Tibial nerve (tissue), 4 donors: ENCODE measurements at places on chromosomes 4 and X. TPM values are rescaled to one million over a fixed set of nuclear protein-coding genes. Genes with fewer than 3 reads are reported as not detected.

SOWAHD gene
- not detected for total RNA-seq

- no peaks in the 10 kb centered on the region for H3K27me3 ChIP-seq
- DNase-seq: no peak
- no peak overlapping the region for H3K27ac ChIP-seq
- H3K36me3 ChIP-seq: no peaks in the 10 kb centered on the region
- H3K4me1 ChIP-seq: no peaks in the 10 kb centered on the region
- no peak overlapping the region for H3K4me3 ChIP-seq
Measured at GRCh38 chrX:121179972-121180371, 132.6 kb downstream of the GLUD2 start.

DNA sequence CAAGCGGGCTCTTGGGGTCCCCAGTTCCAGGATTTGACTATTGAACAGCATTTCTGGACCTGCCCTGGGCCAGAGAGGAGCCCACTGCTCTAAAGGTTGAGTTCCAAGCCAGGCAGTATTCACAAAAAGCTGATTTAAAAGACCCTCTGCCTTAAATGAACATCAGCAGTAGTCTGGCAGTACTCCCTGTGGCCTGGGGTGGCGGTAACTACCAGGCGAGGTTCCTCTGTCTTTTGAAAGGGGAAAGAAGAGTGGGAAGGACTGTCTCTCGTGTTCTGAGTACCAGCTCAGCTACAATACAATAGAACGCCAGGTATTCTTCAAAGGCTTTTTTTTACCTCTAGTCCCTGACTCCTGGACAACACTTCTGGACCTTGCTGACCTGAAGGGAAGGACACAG lies 456.4 kb upstream of the TEX13C start:
- no peaks in the 10 kb centered on the region for H3K4me1 ChIP-seq
- H3K27ac ChIP-seq: no peak overlapping the region
- no peak overlapping the region for H3K4me3 ChIP-seq
- no peaks in the 10 kb centered on the region for H3K27me3 ChIP-seq
- DNase-seq: no peak

GRCh38 chr4:181245326-181245725 lies 997.9 kb upstream of the TENM3 start:
- H3K4me3 ChIP-seq: no peak overlapping the region
- no peaks in the 10 kb centered on the region for H3K36me3 ChIP-seq
- no peak overlapping the region for H3K27ac ChIP-seq
- no peaks in the 10 kb centered on the region for H3K4me1 ChIP-seq

SYTL5 gene
- 0.44 TPM for total RNA-seq

GRCh38 chr4:8001564-8002355 lies 62.1 kb upstream of the AFAP1 start:
- no peak overlapping the region for H3K4me3 ChIP-seq
- no peaks in the 10 kb centered on the region for H3K4me1 ChIP-seq
- no peak for DNase-seq
- no peak overlapping the region for H3K27ac ChIP-seq
- no peaks in the 10 kb centered on the region for H3K36me3 ChIP-seq

PCSK1N gene
- total RNA-seq: 21.8 TPM

- H3K27ac ChIP-seq: no peak overlapping the region
- DNase-seq: no peak
- no peaks in the 10 kb centered on the region for H3K36me3 ChIP-seq
- H3K4me3 ChIP-seq: no peak overlapping the region
- H3K27me3 ChIP-seq: no peaks in the 10 kb centered on the region
Measured at GRCh38 chrX:135185795-135186443, 14.7 kb upstream of the CT55 start.

DNA sequence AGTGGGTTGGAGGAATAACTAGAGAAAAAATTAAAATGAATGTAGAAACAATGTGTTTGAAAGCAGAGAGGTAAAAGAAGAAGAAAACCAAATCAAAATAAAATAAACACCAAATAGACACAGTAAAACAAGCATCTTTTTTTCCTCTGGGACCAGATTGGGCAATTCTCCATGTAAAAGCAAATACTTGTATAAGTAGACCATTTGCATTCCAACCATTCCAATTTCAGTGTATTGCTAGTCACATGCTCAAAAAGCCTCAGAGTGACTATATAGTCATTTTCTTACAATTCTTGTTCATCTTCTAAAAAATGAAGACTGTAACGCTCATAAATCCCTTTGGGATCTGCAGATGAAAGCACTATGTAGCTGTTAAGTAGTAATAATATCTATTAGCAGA lies 969.5 kb downstream of the PCDH18 start:
- H3K27ac ChIP-seq: no peak overlapping the region
- no peaks in the 10 kb centered on the region for H3K36me3 ChIP-seq

RAB9A gene
- 29.4 TPM for total RNA-seq

GRCh38 chr4:1512738-1513660 lies 106.8 kb upstream of the NKX1-1 start:
- H3K4me3 ChIP-seq: peak overlapping the region; percentile 47
- H3K36me3 ChIP-seq: no peaks in the 10 kb centered on the region
- no peaks in the 10 kb centered on the region for H3K4me1 ChIP-seq

GRCh38 chr4:168221301-168221700 lies 97.3 kb downstream of the DDX60 start:
- no peaks in the 10 kb centered on the region for H3K4me1 ChIP-seq
- H3K4me3 ChIP-seq: no peak overlapping the region
- peak; percentile 9 for DNase-seq
- peaks cover 90% of the 10 kb centered on the region for H3K36me3 ChIP-seq

- H3K4me3 ChIP-seq: no peak overlapping the region
- H3K27ac ChIP-seq: no peak overlapping the region
- no peaks in the 10 kb centered on the region for H3K27me3 ChIP-seq
- no peak for DNase-seq
Measured at GRCh38 chr4:155757745-155758265, 1.0 kb upstream of the GUCY1B1 start.

DNA sequence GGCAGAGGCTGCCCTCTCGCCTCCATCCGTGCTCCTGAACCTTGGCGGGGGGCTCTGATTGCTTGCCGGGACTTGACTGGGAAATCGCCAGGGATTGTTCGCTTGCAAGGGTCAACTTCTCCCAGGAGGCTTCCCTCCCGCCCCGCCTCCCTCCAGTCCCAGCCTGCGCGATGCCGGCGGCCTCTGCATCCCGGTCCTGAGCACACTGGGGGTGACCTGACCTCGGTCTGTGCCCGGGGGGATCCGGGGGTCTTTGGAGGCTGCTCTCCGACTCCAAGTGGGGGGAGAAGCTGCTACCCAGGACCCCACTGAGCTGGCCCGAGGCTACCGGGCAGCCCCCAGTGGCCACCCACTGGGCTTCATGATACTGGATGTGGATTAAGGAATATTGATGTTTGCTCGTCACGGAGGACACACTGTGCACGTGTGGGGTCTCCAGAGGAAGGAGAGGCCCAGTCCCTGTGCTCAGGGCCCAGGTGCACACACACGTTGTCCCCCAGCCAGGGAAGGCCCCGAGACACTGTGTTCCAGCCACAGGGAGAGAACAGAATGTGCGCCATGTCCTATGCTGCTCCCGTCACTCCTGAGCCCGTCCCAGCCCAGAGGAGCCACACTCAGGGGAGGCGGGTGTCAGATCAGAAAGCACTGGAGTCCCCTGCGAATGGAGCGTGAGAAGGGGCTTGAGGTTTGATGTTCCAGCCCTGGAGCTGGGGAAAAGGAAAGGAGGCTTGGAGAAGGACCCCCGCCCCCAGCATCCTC lies 55.9 kb upstream of the NKX1-1 start:
- no peak overlapping the region for H3K27ac ChIP-seq
- H3K4me3 ChIP-seq: no peak overlapping the region
- no peaks in the 10 kb centered on the region for H3K36me3 ChIP-seq
- peaks cover 61% of the 10 kb centered on the region for H3K27me3 ChIP-seq

BRS3 gene
- not detected for total RNA-seq

DNA sequence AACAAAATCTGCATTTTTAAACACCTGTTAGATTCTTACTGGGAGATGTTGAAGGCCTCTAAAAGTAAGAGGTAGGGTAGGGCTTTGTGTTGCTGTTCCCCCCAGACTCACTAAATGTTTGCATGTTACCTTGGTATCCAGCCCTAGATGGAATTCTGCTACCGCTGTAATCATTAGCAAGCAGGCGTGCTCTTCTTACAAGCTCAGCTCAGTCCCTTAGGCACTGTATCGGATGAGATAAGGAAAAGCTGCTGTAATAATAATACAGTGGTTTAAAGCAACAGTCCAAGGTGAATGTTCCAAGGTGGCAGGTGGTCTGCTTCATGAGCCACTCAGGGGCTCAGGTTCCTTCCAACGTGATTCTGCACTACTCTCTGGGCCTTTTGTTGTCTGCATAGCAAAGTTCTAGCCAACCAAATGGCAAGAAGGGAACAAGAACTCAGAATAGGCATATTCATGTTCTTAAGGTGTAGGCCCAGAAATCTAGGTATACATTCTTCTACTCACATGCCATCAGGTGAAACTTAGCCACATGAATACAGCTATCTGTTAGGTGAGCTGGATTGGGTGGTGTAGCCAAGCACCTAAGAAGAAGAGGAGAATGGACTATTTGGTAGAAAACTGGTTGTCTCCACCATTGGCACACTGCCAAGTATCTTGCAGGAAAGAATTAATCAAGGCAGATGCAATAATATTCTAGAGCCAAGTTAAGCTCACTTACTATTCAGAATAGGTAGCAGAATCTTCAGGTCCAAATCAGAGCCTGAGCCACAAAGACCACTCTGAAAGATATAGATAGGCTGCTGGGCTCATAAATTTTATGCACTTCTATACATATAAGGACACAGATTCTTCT lies 46.0 kb downstream of the COQ2 start:
- no peak for DNase-seq
- peaks cover 3% of the 10 kb centered on the region for H3K4me1 ChIP-seq
- no peaks in the 10 kb centered on the region for H3K36me3 ChIP-seq
- no peak overlapping the region for H3K27ac ChIP-seq

DNA sequence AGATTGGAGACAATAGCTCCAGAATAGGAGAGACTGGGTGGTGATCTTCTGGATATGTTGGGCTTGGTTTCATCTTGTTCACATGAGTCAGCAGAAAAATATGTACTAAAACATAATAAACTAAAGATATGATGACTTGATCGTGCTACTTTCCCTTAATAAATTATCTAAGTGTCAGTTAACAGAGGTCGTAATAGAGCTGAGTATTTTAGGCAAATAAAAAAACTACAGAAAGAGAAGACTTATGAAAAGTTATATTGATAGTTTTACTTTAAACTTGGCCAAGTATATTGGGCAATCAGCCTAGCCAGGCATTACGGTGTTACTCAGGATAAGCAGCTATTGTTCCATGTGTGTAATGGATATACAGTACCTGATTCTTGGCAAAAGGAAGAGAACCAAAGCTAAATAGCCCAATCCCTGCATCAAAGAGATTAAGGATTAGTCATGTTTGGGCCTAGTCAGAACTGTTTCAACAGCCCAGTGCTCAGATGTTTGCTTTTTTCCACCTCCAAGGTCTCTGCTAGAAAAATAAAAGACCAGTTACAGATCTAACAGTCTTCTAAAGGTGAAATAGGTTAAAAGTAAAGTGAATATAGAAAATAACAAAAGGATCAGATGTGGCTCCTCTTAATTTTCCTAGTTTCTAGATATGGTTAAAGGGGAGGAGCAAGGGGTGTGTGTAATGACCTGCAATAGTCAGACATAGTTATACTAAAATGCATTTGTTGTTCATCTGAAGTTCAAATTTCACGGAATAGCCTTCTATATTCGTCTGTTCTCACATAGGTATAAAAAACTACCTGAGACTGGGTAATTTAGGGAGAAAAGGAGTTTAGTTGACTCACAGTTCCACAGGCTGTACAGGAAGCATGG lies 262.6 kb downstream of the ADGRL3 start:
- H3K4me1 ChIP-seq: no peaks in the 10 kb centered on the region
- DNase-seq: no peak
- H3K36me3 ChIP-seq: no peaks in the 10 kb centered on the region
- no peak overlapping the region for H3K27ac ChIP-seq

ART3 gene
- total RNA-seq: 44.4 TPM

DNA sequence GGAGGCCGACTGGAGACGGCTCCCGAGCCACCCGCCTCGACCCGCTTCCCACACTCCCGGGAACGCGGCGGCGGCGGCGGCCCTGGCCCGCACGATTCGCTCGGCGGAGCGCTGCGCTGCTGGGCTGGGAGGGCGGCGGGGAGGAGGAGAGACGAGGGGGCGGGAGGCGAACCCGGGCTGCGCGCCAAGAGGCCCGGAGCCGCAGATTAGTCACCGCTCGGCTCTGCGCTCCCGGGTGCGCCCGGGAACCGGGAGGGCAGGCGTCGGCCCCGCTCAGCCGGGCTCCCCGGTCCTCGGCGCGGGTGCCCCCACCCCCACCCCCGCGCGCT lies 11.2 kb upstream of the BCOR start:
- H3K27me3 ChIP-seq: no peaks in the 10 kb centered on the region
- no peaks in the 10 kb centered on the region for H3K36me3 ChIP-seq
- no peak for DNase-seq
- H3K27ac ChIP-seq: peak overlapping the region; percentile 81
- H3K4me1 ChIP-seq: peaks cover 4% of the 10 kb centered on the region
- H3K4me3 ChIP-seq: peak overlapping the region; percentile 74

RS1 gene
- not detected for total RNA-seq

GABRE gene
- 36.3 TPM for total RNA-seq
